ENCODE measurements at places on chromosomes 5 and 9.

DNA sequence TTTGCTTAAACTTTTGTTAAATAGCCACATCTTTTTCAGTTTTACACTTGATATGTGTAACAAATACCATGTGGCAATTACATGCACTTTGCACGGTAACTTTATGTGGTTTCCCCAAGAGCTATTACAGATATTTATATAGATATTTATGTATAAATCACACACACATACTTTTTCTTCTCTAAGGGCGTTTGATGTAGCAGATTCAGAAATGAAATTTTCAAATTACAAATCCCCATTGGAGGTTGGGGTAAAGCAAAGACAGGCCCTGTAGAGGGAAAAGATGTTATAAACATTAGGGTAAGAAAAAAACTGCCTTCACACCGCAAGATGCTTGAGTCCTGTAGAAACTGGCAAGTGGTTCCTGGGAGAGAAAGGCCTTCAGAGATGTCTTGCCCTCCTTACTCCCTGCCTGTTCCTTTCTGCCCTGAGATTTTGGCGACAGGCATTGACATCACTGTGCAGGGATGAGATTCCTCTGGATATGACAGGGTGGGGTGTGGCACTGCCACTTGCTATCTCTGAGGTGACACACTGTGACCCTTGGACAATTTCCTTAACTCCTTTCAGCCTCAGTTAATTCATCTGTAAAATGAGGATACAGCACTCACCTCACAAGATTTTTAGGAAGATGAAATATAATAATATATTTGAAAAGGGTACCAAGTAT is 177.9 kb upstream of the TUT7 start:
- peak; percentile 72 for DNase-seq

DNA sequence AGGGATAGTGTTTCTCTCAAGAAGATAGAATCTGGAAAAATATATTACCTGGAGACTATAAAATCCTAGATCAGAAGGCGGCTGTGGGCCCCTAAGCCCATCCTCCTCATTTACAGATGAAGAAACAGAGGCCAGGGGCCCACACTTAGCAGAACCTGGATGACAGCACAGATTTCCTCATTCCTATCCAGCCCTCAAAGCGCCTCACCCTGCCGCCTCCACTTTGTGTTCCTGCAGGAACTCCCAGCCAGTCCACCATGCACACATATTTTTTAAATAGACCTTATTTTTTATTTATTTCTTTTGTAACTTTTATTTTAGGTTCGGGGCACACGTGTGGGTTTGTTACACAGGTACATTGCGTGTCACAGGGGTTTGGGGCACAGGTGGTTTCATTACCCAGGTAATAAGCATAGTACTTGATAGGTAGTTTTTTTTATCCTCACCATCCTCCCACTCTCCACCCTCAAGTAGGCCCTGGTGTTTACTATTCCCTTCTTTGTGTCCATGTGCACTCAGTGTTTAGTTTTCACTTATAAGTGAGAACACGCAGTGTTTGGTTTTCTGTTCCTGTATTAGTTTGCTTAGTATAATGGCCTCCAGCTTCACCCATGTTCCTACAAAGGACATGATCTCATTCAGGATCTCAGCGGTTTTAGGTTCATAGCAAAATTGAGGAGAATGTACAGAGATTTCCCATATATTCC is 85.5 kb upstream of the MAP1B start:
- DNase-seq = no peak

- DNase-seq = no peak
These were observed 3.5 kb upstream of the SNX30 start for GRCh38 chr9:112747094-112747493.

- no peak for DNase-seq
These were observed 38.2 kb downstream of the ETF1 start for GRCh38 chr5:138504799-138505198.

DNA sequence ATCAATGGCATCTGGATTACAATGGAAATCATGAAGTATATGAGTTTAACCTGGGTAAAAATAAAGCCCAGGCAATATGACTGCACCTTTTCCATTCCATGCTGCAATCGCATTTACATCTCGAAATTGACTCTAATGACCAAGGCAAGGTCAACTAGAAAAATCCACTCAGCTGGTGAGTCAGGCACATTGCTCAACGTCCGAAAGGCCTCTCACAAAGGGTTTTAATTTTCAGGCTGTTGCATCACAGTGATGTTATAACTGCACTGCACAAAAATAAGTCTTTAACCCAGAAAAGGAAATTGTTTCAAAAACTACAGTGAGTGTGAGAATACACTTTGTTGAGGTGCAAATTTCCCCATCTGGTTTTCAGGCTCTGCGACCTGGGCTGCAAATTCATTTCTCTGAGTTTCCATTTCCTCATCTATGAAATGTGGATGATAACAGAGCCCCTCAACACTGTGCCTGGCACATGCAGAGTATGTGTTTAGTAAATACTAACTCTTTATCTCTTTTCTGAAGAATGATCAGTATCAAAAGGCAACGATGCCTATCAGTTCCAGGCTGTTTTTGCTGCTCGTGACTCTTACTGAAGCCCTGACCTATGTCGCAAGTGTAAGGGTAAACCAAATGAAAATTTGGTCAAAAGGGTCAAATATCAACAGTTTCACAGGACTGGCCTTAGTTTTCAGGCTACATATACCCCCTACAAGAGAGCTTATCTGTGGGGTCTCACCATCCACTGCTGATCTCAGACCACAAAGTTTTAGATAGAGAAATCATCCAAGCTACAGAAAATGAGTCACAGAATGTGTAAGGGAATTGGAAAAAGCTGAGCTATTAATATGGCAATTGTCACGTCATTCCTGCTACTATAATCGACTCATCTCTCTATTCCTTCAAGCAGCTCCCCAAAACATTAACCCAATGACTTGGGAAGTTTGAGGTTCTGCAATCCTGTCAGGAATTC is 4.1 kb downstream of the NFIL3 start:
- DNase-seq = peak; percentile 80

DNA sequence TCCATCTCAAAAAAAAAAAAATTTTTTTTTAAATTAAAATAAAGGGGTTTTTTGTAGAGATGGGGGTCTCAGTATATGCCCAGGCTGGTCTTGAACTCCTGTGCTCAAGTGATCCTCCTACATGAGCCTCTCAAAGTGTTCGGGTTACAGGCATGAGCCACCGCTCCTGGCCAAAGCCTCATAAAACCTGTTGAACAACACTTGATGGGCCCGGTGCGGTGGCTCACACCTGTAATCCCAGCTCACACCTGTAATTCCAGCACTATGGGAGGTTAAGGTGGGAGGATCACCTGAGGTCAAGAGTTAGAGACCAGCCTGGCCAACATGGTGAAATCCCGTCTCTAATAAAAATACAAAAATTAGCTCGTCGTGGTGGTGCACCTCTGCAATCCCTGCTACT is 7.7 kb upstream of the NPM1 start:
- no peak for DNase-seq

Data from fibroblast of skin of left biceps (primary cell).